ENCODE measurements at places on chromosomes 7 and 10.

DNA sequence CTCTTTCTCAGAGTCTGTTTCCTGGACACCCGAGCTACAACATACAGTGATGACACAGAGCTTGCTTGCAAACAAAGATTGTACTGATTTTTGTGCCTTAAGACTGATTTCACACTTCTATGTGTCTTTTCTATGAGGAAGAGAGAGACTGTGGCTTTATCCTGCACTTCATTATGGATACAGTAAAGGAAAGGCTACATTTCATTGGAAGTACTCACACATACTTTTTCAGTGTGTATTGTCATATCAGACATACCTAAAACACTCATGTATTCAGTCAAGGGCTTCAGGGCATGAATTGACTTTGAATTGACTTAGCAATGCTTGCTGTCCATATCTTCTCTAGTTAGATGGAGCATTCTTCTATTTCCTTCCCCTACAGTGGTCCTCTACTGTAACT, 135.5 kb upstream of the IMMP2L start:
- DNase-seq = no peak

DNA sequence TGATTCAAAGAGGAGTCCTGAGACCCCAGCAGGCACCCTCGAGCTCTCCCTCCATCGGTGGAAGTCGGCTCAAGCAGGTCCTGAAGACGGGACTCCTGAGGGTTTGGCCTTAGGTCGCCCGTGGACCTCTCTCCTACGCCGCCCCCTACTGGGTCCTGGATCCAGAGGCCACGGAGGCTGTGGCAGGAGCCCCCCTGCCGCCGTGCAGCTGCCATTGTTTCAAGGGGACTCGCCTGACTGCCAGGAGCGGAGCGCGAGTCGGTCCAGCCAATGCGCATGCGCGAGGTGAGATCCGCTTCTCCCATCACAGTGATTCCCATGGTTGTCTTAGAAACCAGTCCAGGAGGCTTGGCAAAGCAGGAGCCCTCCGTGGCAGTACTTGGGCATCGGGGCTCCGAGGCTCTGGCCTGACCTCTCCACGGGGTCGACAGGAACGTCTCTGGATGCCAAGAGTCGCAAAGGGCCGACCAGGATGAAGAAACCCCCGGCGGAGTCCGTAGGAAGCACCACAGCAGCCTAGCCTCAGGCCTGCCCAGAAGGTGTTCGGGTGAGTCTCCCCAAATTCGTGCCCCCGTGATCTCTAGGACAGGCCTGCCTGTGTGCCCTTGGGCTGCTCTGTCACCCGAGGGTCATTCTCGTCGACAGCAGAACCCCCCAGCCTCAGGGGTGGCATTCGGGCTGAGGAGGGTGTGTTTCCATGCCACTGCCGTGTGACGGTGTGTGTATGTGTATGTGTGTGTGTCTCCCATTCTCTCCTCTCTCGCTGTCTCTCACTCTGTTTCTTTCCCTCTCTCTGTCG, 322.3 kb downstream of the ZNF716 start:
- no peak for DNase-seq

DNA sequence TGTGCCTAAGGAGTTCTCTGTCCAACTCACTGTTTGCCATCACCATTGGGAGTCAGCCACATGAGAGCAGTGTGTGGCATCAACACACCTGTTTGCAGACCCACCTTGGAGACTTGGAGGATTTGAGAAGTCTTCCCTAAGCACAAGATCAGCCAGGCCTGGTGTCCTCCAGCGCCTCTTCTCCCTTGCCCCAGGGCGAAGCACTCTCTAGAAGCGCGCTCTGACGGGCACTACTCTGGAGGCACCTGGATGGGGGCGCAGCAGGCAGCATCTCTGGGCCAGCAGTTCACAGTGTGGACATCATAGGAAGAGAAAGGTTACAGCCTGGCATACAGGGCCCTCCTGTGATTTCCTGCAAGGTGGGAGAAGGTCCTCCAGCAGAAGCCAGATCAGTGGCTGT, 289.3 kb downstream of the CELF2 start:
- DNase-seq = no peak

DNA sequence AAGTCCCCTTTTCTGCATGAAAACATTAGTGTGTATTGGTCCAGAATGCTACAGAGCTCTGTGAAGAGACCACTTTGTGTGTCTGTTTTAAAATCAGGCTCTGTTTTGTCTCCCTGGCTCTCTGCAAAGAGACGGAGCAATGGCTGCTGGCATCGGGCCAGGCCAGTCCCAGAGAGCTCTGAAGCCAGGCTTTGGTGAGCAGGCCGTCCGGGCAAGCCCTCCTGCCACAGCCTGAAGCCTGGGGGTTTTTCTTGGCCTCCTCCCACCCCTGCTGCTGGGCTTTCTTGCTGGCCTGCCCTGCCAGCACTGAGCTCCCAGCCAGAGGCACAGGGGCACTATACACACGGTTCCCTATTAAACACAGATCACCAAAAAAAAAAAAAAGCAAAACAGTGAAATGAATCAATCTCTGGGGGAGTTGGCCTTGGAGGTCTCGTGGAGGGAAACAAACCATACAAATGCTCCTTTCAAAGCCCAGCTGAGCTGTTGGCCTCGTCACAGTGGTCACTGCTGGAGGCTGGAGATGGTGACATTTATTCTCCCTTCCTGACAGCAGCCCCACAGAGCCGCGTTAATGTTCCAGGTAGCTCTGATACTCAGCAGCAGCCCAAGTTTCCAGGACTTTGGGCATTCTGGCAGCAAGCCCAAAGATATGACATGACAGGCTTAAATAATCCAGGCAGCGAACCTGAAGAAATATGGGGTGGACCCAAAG, 237.2 kb downstream of the TCF7L2 start:
- DNase-seq = no peak

DNA sequence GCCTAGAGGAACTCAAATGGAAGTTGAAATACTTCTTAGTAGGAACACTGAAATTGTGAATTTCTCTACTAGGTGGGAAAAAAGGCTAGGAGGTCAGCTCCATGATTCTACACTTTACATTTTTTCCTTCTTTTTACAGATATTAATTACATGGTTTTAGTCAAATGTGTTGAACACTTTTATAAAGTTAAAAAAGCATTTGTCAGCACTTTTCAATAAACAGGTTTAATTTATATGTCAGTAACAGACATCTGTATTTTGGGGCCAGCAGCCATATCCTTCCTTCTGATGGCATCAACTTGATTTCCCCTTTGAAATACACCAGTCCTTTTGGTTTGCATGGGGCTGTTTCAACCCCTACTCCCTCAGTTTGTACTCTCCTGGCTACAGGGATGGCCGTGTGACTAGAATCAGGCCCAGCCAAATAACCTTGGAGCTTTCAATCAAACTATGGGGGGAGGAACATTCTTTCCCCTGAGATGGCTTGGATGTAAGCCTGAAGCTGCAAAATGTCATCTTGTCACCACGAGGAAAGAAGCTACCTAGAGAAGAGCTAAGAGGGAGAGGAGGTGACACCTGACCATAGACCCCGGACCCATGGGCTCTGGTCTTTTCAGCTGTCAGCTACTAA, 171.0 kb upstream of the NEBL start:
- DNase-seq = no peak

GRCh38 chr10:31099664-31100063, 68.0 kb upstream of the ZNF438 start:
- no peak for DNase-seq

- DNase-seq = no peak
Observed at GRCh38 chr7:108770981-108771745, 201.5 kb downstream of the DNAJB9 start.

- no peak for DNase-seq
Observed at GRCh38 chr7:67675971-67676370, 679.3 kb downstream of the TYW1 start.

DNA sequence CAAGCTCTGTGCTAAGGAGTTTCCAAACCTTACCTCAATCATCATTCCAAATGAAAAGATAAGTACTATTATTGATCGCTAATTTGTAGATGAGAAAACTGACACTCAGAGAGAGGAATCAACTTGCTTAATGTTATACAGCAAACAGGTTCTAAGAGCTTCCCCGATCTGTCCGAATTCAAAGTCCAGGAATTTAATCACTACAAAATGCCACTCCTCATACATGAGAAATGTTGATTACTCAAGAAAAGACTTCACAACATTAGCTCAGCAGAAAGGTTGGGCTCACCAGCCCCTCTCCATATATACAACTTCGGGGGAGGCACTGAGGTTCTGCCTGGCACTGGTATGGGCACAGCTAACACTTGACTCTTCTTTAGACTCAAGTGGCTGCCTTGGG, 80.7 kb downstream of the SLC16A9 start:
- no peak for DNase-seq

DNA sequence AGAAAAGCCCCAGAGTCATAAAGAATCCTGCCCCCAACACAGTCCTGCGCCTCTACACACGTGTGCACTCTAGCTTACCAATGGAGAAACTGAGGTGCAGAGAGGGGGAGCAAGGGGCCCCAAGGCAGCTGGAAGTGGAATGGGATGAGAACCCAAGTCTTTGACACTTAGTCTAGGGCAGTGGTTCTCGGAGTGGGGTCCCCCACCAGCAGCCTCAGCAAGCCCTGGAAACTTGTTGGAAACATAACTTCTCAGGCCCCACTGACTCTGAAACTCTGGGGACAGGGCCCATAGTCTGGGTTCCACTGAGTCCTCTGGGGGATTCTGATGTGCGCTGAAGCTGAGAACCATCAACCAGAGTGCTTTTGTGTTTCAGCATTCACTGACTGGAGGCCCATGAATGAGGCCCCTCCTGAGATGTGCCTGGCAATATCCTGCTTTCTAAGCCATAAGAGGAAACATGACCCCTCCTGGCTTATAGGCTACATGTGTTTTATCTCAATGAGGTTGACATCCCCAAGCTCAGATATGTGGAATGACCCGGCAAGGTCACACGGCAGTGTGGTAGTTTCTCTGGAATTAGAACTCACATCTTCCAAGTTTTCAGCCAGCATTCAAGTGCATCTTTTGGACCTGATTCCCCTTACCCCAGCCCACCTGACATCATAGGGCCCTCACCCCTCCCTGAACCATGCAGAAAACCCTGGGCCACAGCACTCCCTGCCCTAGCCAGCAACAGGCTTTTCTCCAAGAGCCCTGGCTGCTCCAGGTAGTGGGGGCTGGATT, 147.3 kb upstream of the PCBD1 start:
- DNase-seq = no peak

- DNase-seq = no peak
Observed at GRCh38 chr10:113753020-113753692, 1.7 kb downstream of the PLEKHS1 start.

DNA sequence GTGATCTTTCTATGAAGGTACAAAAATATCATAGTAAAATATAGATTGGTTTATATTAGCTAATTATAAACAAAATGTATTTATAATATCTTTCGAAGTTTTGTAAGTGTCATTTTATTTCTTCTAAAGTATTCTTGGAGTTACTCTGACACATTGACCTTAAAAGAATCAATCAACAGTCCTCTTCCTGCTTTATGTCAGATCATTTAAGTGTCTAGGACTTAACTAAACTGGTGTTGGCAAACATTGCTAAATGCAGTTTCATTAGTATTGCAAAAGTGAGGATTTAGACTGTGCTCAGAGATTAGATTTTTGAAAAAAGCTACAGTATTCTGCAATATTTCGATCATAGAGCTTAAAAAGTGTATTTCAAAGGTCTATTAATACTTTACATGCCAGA, 10.3 kb downstream of the GLCCI1 start:
- DNase-seq = no peak
